Astrocyte of the hippocampus (primary cell): ENCODE measurements at places on chromosomes 7 and 10.

DNA sequence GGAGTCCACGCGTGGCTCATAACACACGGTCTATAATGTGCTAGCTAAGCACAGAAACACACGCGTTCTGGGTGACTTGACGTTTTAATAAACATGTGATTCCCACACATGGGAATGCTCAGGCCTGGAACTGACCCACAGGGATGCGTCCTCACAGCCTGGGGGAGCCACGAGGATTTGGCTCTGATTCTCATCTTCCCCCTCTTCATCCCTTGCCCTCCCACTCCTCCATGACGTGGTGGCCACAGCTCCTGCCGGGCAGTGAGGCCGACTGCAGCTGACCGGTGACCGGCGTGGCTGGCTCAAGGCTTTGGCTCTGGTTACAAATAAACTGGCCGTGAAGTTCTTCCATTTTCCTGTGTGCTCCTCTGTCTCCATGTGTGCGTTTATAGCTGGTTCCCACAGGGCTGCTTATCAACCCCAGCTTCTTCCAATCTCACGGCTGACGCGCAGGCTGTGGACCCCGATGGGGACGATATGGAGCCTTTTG is 40.9 kb upstream of the KLF6 start:
- DNase-seq, result no peak

- DNase-seq, result peak; percentile 11
Measured at GRCh38 chr10:27805180-27805579, 59.6 kb upstream of the MKX start.

GRCh38 chr7:29322023-29322712 is 127.6 kb downstream of the CHN2 start:
- no peak for DNase-seq

DNA sequence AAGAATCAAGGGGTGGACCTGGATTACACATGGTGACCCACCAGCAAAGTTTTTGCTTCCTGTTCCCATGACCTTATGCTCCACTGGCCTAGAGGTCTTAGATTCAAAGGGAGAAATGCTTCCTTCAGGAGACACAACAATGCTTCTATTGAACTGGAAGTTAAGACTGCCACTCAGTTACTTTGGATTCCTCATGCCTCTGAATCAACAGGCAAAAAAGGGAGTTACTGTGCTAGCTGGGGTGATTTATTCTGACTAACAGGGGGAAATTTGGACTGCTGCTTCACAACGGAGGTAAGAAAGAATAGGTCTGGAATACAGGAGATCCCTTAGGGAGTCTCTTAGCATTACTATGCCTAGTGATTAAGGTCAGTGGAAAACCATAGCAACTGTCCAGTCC is 10.3 kb downstream of the TMEM229A start:
- DNase-seq, result no peak

- no peak for DNase-seq
Measured at GRCh38 chr10:13907570-13907969, 320.8 kb downstream of the PRPF18 start.

GRCh38 chr10:101668566-101668965 is 26.4 kb downstream of the FBXW4 start:
- no peak for DNase-seq

GRCh38 chr10:126124668-126125349 is 228.4 kb downstream of the FANK1 start:
- no peak for DNase-seq

GRCh38 chr10:49323896-49324270 is 24.9 kb downstream of the C10orf71 start:
- DNase-seq, result no peak

- peak; percentile 61 for DNase-seq
Measured at GRCh38 chr10:44334621-44335184, 50.2 kb downstream of the CXCL12 start.

GRCh38 chr10:44805466-44806210 is 105.5 kb upstream of the TMEM72 start:
- DNase-seq, result no peak

DNA sequence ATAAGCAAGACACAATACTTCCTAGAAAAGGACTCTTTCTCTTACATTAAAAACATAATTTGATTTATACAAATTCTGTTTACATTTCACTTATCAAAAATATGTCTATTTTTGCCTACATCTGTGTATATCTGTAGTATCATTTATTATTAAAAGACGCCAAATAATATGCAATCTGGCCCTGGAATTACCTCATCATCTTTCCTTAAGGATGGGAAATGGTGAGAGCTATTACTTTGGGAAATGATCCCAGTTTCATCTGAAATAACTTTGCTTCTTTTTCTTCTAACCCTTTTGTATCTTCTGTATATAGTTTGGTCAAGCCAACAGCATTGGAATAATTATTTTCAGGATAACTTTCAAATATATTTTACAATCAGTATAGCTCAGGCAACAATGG is 85.0 kb downstream of the FAS start:
- no peak for DNase-seq
